Calu3 (cell line): ENCODE measurements at places on chromosomes 3 and 15. TPM values are rescaled to one million over a fixed set of nuclear protein-coding genes. Genes with fewer than 3 reads are reported as not detected.

Gene MAP6D1
- total RNA-seq = 5.4 and 6.5 TPM in 2 replicates

Gene FOXB1
- total RNA-seq = not detected in 2 replicates

Gene CHRNA5
- total RNA-seq = 34.9 and 47.0 TPM in 2 replicates

Gene ITIH3
- not detected in 2 replicates for total RNA-seq

Gene GOLGA8M
- total RNA-seq = not detected in 2 replicates

Gene DGKG
- 5.7 and 7.2 TPM in 2 replicates for total RNA-seq

Gene C2CD4B
- 18.8 and 29.9 TPM in 2 replicates for total RNA-seq

Gene GREM1
- not detected in 2 replicates for total RNA-seq

Gene SI
- total RNA-seq = not detected in 2 replicates

Gene SLC28A1
- total RNA-seq = 0.17 and 0.37 TPM in 2 replicates

Gene FAM107A
- not detected in 2 replicates for total RNA-seq
